Large intestine (tissue), 12 donors: ENCODE measurements at places on chromosomes 5 and 9.
A peak's percentile ranks its signal among the peaks of the same experiment; 100 is the strongest.

DNA sequence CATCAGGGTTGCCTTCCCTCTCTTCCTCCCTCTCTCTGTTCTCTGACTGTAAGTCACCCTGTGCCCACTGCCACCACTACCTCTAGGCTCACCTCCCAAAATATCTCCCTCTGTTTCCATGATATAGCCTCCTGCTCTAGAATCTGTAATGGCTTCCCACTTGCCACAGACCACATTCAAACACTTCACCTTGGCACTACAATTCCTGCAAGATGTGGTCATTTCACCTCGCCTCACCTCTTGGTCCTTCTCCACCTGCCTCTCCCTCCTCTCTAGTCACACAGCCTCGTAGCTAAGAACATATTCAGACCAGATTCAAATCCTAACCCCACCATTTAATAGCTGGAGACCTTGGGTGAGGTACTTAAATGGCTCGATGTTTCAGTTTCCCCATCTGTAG lies 56.9 kb downstream of the SERINC5 start:
- no peak for DNase-seq

DNA sequence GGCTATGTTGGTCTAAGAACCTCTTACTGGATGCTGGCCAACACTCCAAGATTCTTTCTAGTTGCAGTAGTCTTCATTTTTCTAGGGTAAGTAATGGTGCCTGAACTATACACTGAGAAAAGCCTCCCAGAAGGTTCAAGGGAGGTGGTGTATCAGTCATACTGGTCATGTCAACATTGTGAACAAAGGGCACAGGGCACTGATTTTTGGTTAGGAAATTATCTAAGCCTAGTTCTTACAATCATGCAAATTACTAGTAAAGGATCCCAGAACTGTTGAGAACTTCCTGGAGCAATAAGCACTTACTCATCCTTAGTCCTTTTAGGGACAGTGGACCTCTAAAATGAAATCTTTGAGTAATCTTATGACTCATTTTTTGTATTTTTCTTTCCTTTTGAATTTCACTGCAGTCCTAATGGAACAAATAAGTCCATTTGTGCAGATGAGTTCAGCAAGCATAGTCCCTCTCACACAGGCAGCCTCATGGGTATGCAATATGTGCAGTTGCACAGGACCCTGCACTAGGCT lies 21.1 kb upstream of the CDC42SE2 start:
- no peak for DNase-seq

DNA sequence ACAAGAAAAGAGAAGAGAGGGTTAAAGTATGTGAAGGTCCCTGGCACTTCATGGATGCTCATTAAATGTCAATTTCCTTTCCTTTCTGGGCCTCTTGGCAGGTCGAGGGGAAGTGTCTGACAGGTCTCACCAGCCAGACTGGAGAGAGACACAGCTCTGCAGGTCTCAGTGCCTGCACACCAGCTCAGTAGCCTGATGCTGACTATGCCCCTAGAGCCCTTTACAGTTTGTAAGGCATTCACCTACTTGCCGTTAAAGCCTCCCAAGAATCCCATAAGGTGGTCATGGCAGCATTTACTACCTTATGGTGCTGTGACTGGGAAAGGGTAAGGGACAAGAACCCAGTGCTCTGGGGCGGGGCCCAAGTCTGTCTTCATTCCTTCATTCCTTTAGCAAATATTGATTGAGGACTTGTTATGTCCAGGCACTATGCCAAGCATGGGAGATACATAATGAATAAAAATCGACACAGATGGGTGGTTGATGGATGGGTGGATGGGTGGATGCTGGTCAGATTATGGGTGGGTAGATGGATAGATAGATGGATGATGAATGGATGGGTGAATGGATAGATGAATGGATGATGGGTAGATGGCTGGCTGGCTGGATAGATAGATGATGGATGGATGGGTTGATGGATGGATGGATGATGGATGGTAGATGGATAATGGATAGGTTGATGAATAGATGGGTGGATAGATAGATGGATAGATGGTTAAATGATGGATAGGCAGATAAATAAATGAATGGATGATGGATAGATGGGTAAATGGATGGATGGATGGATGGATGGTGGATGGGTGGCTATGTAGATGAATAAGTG lies 21.3 kb upstream of the KIF12 start:
- no peak for DNase-seq

DNA sequence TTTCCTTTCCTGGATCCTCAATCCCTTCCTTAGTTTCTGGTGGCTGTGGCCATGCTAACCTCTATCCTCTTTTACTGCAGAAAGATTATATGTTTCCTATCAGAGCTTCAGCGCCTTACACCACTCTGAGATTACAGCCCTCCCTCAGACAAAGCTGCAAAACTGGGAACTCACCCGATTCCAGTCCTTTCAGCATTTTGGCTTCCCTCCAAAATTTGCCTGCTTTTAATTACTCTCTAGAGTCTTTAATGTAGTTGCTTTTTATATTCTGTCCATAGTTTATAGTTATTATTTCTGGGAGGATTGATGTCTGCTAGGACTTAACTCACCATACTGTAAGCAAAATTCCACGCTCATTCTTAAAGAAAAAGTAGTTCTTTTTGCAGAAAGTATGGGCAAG lies 110.2 kb downstream of the NSG2 start:
- no peak for DNase-seq

DNA sequence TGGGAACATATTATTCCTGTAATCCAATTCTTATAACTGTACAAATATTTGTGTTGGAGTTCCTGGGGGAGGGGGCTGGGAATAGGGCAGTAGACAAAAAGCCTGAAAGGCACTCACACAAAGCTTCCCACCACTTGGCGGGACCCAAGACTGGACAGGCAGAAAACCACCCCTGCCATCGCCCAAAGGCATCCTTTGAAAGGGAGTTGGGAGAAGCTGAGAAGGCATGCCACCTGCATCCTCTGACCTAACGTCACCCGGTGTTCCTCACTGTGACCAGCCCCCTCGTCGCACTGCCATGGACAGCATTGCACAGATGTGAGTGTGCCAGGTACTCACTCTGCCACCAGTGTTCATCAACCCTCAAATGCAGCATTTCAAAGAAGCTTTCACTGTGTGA lies 80.6 kb upstream of the SMIM23 start:
- DNase-seq = no peak

- DNase-seq = no peak
Measured at GRCh38 chr9:92603100-92603499, 66.8 kb downstream of the IPPK start.

GRCh38 chr9:112087506-112087905 lies 87.6 kb downstream of the SUSD1 start:
- DNase-seq = no peak

DNA sequence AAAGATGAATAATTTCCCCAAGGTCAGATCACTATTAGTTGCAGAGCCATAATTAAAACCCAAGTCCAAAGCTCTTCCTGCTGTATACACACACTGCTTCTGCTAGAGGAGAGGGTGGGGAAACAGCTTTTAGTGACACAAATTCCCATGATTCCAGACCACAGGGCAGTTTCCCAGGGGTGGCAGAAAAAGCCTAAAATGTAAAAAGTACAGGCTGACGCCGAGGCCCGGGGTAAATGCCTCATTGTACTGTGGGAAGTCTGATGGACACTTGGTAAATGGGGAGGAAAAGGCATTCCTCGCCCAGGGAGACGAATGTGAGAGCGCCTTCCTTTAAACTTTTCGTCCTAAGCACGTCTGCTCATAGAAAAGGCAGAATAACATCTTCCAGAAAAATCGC lies 65.7 kb downstream of the DENND1A start:
- DNase-seq = no peak

GRCh38 chr5:58818465-58818864 lies 235.6 kb downstream of the RAB3C start:
- no peak for DNase-seq

- DNase-seq = no peak
Measured at GRCh38 chr5:174221946-174222345, 176.4 kb downstream of the NSG2 start.

DNA sequence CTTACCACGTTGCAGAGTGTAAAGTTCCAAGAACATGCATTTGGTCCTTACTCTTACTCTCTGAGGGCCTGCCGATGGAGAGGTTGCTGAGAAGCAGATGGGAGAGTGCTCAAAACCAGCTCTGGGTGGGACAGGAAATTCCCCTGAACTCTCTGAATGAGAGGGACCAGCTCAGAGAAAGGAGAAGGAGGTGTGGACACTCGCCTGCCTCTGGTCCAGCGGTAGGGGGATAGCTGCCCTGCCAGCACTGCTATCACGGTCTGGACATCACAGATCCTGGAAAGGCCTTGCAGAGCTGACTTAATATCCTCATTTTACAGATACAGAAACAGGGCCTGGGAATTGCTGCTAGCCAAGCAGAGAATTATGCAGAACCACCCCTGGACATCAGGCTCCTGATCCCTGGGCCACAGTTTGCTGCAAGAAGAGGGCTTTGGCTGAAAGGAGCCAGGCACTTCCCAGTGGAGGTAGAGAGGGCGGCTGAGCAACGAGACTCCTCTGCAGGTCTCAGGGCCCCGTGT lies 4.9 kb downstream of the TRAF1 start:
- DNase-seq = no peak

- no peak for DNase-seq
Measured at GRCh38 chr9:87786423-87786822, 60.5 kb downstream of the CTSL start.

DNA sequence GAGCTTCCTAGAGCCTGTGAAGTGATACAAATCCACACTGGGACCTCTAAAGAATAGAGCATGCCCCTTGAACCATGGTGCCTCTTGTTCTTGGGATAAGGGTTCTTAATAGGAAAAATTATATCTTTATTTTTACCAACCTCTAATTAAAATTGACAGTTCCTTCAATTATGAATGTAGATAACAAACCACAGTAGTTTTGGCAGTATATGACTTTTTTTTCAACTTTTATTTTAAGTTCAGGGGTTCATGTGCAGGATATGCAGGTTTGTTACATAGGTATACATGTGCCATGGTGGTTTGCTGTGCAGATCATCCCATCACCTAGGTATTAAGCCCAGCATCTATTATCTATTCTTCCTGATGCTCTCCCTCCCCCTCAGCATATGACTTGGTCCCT lies 974 bp downstream of the HEMGN start:
- no peak for DNase-seq

DNA sequence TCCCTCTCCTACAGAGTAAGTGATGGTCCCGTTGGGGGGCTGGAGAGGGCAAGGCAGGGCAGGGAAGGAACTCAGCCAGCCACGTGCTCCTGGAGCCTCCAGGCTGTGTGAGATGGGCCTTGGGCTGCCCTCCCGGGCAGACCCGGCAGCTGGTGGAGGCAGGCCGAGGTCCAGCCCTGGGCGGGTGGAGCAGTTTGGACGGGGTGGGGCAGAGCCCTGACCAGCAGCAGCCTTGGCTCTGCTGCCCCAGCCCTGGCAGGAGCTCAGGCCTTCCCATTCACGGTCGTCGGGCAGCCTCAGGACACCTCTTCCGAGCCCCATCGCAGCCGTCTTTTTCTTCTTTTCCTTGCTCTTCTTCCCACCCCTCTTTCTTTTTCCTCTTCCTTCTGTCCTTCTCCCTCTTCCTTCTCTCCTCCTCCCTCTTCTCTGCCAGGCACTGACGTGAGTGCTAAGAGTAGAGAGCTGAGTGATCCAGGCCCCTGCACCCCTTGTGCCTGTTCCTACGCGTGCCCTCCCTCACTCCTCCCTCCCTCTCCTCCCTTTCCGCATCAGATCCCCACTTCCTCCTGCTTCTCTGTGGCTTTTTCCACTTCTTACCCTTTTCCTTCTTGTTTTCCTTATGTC lies 42.8 kb downstream of the AMBP start:
- DNase-seq = no peak

DNA sequence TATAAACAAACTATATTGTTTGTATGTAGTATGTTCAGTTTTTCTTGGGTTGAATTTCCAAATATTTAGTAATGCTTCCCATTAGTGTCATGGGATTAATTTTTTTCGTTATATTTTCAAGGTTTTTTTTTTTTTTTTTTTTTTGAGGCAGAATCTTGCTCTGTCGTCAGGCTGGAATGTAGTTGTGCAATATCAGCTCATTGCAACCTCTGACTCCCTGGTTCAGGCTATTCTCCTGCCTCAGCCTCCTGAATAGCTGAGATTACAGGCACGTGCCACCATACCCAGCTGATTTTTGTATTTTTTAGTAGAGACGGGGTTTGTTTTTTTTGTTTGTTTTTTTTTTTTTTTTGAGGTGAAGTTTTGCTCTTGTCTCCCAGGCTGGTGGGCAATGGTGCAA lies 10.6 kb downstream of the DDX46 start:
- DNase-seq = no peak

DNA sequence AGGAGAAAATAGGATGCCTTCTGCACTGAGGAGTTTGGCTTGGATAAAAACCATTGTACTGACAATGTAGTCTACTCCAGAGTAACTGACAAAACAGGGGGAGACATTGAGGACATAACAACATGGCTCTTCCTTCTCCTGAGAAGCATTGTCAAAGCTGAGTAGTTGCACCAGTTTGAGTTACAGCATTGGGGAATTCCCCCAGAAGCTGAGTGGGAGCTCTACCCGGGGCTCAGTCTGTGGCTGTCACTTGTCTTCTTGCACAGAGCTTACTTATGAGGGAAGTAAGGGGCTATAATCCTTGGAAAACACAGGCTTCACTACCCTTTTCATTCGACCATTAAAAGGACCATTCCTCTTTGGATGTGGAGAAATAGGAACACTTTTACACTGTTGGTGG lies 21.2 kb downstream of the HSPB3 start:
- DNase-seq = no peak

DNA sequence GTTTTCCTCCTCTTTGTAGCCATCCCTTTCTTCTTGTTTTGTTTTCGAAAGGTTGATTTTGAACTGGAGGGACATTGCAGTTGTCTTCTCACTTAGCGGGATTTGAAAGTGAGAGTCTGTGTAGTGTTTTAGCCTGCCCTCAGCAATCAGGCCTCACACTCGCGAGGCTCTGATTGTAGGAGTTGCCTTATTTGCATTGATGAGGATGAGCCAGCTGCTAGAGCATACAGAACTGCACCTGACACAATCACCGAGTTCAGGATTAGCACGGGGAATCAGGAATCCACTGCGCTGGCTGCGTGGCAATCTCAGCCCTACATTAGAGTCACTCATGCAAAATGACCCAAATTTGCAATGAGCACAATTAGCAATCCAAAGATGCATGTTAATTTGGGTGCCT lies 122.5 kb upstream of the TMEM161B start:
- DNase-seq = no peak

DNA sequence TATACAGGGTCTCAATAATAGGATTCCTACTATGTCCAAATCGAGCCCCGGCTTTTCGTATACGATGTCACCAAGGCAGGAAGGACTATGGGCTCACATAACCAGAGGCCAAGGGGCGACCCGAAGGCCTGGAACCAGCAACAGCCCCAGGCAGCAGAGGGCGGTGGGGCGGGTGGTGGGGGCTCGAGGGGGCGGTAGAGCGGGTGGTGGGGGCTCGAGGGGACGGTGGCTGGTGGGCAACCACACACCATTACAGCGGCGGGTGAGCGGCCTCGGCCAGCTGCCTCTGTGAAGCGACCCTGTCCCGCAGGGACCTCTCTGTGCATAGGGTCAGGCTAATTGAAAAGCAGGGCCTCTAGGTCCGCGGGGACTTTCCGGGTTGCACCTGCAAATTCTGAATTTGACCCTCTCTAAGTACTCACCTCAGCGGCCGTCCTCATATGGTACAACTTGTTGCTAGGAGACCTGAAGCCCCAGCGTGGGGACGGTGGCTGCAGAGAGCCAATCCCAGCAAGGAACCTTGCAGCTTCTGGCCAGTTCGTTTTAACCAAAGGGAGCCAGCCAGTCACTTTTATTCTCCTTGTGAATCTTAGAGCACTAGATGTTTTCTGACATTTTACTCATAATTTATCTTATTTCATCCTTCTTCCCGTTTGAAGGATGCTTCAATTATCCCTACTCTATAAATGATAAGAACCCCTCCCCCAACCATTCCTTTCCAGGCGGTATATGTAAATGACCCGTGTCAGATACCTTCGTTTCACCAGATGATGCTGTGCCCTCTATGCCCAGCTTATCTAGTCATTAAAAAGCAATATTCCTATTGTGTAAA lies at the start of gene NME5:
NME5 (minus strand) TSS at position 480 of the 832 bp plus-strand sequence. CDS start 648 bp downstream, outside the sequence.
- peak; percentile 61 for DNase-seq
